Adipocyte (in vitro differentiated cells): ENCODE measurements at places on chromosomes 7 and 10.
A peak's percentile ranks its signal among the peaks of the same experiment; 100 is the strongest.

- no peak for DNase-seq
These were observed 121.3 kb downstream of the ARID5B start for GRCh38 chr10:62022830-62023229.

- DNase-seq, result no peak
These were observed 141.4 kb downstream of the TMEM168 start for GRCh38 chr7:112648781-112649180.

- DNase-seq, result no peak
These were observed 90.1 kb upstream of the PIK3CG start for GRCh38 chr7:106774768-106775551.

GRCh38 chr10:14543904-14544210 lies 213.1 kb upstream of the FRMD4A start:
- no peak for DNase-seq

DNA sequence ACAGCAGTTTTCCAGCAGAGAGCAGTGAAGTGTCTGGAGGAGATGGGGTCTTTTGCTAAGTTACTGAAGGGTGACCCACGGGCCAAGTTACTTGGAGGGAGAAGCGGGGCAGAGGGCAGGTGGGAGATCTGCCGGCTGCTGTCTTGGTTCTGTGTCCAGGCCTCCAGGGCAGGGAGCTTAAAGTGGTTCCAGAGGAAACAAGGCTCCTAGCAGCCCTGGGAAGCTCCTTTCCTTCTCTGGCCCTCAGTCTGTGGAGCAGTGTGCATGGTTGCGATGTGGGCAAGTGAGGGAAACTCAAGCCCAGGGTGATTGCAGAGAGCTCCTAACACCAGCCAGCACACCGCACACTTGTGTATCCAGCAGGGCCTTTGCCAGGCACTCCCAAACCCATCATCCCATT lies 6.3 kb downstream of the GHRHR start:
- DNase-seq, result no peak

- DNase-seq, result peak; percentile 30
These were observed 19.7 kb upstream of the FKBP9 start for GRCh38 chr7:32937344-32938174.

DNA sequence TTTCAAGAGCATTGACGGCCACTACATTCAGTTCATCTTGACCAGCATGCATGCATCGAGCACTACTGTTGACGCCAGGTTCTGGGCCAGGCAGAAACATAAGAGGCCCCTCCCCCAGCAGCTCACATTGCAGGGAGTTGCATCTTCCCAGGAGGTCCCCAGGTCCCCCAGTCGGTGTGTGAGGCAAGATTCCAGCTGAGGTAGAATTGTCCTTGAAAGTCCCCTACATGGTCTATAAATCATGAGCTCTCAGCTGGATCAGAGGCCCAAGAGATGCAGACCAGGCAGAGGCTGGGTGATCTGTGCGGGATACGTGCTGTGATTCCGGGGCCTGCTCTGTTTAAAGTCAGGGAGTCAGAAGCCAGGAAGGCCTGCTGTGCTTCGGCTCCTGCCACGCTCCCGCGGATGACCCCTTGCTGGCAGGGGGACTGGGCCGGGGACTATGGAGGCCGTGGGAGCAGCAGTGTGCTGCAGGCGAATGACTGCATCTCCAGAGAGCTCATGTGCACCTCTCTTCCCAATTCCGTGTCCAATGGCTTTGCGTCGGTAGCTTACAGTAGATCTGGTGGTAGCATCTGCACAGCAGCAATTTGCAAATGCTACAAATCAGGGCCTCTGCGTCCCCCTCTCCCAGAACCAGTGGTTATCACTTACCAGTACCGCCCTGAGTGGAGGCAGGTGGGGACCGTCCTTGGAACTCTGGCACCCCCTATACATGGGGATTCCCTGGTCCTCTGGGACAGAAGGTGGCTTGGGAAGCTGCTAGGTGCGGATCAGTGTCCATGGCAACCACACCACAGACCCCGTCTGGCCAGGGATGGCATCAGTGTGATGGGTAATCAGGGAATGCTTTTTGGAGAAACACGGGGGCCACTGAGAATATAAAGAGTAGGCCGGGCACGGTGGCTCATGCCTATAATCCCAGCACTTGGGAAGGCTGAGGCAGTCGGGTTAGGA lies 93.6 kb downstream of the RGS10 start:
- no peak for DNase-seq

GRCh38 chr7:70143075-70144044 lies 545.1 kb downstream of the AUTS2 start:
- DNase-seq, result no peak

DNA sequence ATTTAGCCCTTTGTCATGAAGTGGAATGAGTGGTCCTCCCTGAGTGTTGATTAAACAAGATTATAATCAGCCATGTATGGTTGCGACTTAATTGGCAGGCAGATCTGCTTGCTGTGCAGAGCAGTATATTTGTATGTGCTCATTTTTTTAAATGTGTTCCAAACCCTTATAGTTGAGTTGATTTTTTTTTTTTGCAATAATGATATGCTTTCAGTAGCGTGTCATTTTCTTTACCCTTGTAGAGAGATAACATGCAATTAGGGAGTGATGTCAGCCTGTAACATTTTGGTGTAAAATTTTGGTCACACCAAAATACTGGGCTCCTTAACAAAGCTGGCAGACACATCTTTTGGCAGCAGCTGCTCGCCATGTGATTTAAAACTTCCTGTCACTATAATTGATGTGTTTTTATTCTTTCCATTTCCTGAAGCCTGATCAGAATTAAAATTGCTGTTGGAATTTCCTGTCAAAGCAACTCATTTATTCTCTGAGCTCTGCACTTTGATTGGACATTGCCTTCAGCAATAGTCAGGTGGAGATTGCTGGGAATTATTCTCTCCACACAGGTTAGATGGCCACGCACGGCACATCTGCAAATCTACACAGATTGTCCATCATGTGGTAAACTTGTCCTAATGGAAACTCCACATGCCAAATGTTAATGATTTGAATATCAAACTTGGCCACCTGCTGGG lies 125.3 kb downstream of the DYNC1I1 start:
- no peak for DNase-seq

GRCh38 chr7:51276967-51277366 lies 39.6 kb downstream of the COBL start:
- DNase-seq, result no peak

- no peak for DNase-seq
These were observed 185.2 kb downstream of the WDR37 start for GRCh38 chr10:1241322-1241890.

DNA sequence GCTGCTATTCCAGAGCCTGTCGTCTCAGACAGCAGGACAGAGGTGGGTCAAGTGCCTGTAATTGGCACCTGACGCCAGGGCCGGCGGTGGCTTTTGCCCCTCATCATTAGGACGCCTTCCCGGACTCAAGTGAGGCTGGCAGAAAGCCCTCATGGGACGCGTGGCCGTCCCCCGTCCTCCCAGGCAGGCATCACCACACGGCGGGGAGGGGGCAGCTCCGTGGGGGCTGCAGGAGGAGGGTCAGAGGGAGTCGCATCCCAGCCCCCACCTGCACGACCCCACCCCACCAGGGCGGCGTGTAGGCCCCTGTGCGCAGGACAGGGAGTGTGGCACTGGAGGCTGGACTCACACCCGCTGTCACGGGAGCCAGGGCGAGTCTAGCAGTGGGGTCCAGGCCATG lies 16.3 kb downstream of the CFAP46 start:
- DNase-seq, result no peak

DNA sequence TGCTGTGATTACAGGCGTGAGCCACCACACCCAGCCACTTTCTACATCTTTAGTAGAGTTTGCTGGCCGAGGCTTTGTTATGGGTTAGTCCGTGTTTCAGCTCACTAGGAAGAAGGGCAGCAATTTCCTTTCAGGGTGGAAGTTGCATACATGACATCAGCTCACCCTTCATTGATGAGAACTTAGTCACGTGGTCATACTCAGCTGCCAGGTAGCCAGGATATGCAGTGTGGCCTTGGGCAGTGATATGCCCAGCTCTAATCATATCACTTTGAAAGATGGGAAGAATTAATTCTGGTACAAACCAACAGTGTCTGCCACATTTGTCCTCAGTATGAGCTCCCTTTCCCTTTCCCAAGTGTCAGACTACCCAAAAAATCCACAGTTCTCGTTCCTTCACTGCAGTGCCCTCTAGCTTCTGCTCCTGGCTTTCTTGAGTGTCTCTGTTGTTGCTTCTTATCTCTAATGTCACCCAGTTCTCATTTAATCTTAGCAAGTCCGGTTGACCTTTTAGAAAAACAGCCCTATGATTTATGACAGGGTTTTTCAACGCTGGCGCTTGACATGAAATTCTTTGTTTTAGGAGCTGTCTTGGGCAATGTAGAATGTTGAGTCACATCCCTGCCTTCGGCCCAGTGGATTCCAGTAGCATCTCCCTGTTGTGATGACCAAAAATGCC lies 108.7 kb upstream of the ITGB1 start:
- DNase-seq, result no peak

GRCh38 chr10:62625484-62625883 lies 179.0 kb upstream of the ADO start:
- DNase-seq, result no peak

- no peak for DNase-seq
These were observed 86.1 kb downstream of the LRRTM3 start for GRCh38 chr10:67011981-67012380.

GRCh38 chr7:18541181-18541870 lies 45.8 kb downstream of the HDAC9 start:
- DNase-seq, result peak; percentile 64

- DNase-seq, result no peak
These were observed 370.2 kb downstream of the ARL4A start for GRCh38 chr7:13057462-13058200.

GRCh38 chr10:102712843-102713538 lies 1.2 kb downstream of the ARL3 start:
- DNase-seq, result no peak

DNA sequence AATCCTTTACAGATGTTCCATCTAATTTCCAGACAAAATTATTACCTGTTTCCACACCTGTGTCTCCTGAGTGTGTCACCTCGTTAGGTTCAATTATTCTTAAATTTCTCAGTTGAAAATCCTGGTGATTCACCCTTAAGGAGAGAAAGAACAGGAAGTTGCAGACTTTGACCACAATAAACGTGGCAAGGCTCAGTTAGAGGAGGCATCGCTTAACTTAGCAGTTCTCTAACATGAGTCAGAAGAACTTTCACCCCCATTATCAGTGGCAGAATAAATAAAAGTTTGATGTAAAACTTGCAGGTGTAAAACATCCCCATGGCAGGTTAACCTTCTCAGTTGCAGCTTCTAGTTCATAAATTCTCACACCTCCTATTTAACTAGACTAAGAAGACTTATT lies 8.3 kb downstream of the XPNPEP1 start:
- peak; percentile 73 for DNase-seq

DNA sequence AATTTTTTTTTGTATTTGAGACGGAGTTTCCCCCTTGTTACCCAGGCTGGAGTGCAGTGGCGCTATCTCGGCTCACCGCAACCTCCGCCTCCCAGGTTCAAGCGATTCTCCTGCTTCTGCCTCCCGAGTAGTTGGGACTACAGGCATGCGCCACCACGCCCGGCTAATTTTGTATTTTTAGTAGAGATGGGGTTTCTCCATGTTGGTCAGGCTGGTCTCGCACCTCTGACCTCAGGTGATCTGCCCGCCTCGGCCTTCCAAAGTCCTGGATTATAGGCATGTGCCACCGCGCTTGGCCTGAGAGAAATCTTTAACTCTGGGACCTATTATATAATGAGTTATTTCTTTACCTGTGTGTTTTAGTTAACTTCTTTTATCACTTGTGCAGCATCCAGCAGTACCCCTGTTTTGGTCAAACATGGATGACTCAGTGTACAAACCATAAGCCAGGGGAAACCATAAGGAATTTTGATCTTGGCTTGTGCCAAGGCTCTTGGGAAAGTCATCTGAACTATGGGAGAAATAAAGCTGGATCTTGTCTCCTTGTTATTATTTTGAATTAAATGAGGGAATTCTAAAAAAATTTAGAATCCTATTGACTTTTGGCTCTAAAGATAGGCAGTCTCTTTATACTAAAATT lies 23.6 kb upstream of the ZRANB1 start:
- peak; percentile 74 for DNase-seq

- no peak for DNase-seq
These were observed 148.4 kb upstream of the KAT6B start for GRCh38 chr10:74677951-74678350.

- no peak for DNase-seq
These were observed 112.5 kb downstream of the EGFR start for GRCh38 chr7:55131142-55131929.

GRCh38 chr10:99280472-99280871 lies 44.8 kb upstream of the HPSE2 start:
- no peak for DNase-seq

GRCh38 chr10:8181496-8182157 lies 127.1 kb downstream of the GATA3 start:
- DNase-seq, result no peak

DNA sequence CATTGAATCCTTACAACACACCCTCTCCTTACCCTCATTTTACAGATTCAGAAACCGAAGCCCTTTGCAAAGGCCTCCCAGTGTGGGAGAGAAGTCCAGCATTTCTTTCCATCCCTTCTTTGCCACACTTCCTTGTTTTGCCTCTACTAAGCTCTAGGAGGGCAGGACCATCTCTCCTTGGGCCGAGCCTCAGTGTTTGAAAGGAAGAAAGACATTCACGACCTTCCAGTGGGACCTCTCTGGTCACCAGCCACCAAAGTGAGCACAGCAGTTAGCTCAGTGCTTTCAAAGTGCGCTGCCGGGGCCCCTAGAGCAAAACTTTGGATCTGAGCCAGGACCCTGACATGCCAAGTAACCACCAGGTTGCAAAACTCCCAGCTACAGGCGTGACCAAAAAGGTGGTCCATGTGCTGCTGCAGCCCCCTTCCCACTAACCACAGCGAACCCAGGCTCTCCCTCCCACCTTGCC lies 12.4 kb downstream of the CTBP2 start:
- peak; percentile 73 for DNase-seq

DNA sequence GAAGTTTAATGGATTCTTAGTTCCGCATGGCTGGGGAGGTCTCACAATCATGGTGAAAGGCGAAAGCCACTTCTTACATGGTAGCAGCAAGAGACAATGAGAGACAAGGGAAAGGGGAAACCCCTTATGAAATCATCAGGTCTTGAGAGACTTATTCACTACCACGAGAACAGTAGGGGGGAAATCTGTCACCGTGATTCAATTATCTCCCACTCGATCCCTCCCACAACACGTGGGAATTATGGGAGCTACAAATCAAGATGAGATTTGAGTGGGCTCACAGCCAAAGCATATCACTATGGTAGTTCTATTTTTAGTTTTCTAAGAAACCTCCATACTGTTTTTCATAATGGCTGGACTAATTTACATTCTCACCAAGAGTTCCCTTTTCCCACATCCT lies 36.7 kb downstream of the SPAM1 start:
- no peak for DNase-seq

DNA sequence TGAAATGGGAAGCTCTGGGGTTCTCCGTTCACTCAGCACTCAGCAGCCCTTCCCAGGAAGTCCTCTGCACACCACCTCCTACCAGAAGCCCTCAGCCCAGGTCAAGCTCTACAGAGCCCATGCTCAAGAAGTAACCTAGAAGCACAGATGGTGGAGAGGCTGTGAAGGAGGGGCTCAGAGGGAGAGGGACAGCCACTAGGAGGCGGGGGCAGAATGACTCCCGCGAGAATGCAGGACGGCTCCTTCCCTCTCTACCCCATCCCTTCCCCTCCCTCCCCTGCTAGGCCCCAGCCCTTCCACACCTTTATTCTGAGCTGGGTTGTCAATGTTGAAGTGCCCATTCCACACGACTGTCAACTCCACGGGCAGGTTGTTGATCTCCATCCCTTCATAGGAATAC lies 373.2 kb downstream of the PLXNA4 start:
- no peak for DNase-seq
